ENCODE measurements at places on chromosomes 11 and 22.
A peak's percentile ranks its signal among the peaks of the same experiment; 100 is the strongest.

DNA sequence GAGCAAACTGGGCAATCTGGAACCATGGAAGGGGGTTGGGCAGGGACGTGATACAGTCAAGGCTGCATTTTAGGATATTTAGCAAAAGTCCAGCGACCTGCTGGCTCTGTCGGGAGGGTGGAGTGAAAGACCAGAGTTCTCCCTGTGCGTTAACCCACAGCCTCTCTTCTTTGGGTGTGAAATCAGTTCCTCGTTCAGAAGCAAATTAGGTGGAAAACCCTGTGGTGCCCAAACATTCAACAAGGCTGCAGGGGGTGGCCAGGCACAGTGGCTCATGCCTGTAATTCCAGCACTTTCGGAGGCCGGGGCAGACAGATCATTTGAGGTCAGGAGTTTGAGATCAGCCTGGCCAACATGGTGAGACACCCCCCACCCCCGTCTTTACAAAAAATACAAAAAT lies 5.9 kb downstream of the TMEM151A start:
- no peak for DNase-seq

DNA sequence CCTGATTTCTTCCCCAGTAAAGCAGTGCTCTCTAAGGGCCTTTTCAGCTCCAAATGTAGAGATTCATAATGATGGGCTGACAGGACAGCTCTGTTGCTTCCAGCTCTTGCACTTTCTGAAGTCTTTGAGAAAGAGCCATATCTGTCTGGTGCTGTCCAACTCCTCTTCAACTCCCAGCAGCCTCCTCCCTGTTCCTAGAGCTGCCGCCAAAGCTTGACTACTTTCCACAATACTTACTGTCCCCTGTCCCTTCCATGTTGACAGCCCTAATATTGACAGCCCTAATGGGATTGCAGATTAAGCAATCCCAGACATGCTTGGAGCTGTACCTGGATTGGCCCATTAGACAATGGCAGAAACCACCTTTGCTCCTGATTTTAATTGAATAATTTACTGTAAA lies 29.6 kb downstream of the INSC start:
- no peak for DNase-seq

GRCh38 chr11:22976146-22976545 lies 115.9 kb upstream of the CCDC179 start:
- DNase-seq, result peak; percentile 48

DNA sequence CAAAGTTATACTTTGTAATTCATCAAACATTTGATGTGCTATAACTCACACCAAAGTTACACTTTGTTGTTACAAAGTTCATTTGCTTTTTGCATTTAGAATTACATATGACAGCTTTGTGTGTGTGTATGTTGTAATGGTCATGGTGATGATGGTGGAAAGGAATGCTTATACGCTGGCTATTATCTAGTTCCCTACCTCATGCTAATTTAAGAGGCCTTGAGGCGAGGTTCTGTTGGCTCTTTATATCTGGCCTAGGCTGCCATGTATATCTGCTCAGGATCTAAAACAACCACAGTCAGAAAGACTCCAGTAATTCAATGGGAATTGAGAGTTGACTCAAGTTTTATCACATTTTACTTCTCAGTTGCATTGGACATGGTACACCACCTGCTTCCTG lies 123.4 kb downstream of the SLC17A6 start:
- DNase-seq, result no peak

- DNase-seq, result no peak
These were observed 4.7 kb downstream of the TANGO2 start for GRCh38 chr22:20025401-20026203.

GRCh38 chr11:132046288-132046865 lies 676.0 kb downstream of the NTM start:
- DNase-seq, result no peak

GRCh38 chr11:70327717-70328116 lies 57.2 kb downstream of the PPFIA1 start:
- DNase-seq, result no peak

DNA sequence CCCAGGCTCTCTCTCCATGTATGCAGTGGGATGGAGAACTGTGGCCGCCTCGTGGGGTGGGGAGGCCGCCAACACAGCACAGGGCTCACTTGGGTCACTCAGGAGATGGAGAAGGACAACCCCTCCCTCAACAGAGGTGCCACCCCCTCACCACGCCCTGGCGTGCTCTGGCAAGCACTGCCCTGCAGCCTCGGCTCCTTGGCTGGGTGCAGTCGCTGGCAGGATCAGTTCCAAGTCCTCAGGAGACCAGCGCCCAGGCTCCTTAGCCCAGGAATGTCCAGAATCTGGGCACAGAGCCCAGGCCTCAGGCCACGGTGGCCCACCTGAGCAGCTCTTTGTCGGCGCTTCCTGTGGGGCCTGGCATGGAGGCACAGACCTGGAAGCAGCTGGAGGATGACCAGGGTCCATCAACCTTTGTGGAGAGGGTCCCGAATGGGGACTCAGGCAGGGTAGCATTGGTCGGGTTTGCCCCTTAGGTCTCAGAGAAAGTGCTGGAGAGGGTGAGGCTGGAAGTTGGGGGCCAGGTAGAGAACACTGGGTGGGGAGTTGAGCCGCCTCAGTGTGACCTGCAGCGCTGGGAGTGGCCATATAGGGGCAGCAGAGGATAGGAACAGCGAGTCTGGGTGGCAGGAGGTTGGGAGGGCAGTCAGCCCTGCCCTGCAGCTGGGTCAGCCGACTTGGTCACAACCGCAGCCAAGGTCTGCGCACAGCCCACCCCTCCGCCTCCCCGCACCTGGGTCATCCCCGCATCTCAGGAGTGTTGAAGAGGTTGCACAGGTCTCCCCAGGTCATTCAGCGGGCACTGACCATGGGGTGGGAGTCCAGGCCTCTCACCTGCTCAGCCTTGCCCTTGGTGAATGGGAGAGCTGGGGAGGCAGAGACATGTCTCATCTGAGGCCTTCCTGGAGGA lies 8.2 kb downstream of the SUSD2 start:
- DNase-seq, result no peak

GRCh38 chr22:20107951-20108756 lies 7.8 kb upstream of the RANBP1 start:
- DNase-seq, result no peak

DNA sequence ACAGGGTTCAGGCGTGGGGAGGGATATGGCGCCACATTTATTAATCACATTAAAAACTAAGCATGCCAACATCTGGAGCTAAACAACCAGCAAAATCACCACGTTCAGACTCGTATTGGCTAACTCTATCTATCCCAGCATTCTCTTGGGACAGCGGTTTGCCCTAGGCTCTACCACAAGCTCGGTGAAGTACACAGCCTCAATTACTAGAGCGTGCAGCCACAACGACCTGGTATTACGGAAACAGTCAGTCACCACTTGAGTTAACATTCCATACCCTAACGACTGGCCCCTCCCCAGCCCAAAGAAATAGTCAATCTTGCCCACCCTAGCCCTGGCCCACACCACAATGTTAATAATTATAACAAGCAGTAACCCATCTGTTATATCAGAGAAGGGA lies 32.1 kb downstream of the APOL5 start:
- DNase-seq, result no peak

DNA sequence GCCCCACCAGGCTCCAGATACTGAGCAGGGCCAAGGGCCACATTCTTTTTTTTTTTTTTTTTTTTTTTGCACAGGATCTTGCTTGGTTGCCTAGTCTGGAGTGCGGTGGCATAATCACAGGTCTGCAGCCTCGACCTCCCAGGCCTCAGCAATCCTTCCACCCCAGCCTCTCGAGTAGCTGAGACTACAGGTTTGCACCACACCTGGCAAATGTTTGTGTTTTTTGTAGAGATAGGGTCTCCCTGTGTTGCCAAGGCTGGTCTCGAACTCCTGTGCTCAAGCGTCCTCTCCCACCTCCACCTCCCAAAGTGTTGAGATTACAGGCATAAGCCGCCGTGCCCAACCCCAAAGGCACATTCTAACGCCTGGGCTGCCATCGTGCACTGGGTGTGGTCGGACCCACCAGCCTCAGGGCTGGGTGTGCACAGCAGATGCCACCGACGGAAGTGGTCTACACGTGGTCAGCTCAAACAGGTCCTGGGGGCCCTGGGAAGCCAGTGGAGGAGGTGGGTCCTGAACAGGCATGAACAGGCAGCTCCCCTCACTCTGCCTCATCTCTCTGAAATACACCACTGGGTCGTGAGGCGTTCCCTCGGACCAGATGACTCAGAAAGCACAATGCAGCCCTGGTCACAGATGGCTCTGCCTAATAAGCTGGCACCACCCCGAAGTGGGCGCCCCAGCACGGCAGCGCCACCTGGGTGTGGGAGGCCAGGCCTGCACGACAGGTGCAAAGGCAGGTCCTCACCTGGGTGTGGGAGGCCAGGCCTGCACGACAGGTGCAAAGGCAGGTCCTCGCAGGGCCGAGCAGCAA lies 5.1 kb upstream of the B4GALNT4 start:
- no peak for DNase-seq

- no peak for DNase-seq
These were observed 82.8 kb downstream of the FLI1 start for GRCh38 chr11:128776424-128777284.

- no peak for DNase-seq
These were observed 251.6 kb downstream of the ETS1 start for GRCh38 chr11:128335729-128336128.

GRCh38 chr11:69361048-69361447 lies 67.1 kb downstream of the MYEOV start:
- no peak for DNase-seq

GRCh38 chr11:20632169-20632532 lies 32.7 kb downstream of the SLC6A5 start:
- no peak for DNase-seq

- DNase-seq, result no peak
These were observed 69.3 kb downstream of the CEP164 start for GRCh38 chr11:117396970-117397369.

- no peak for DNase-seq
These were observed 50.9 kb upstream of the RRAS2 start for GRCh38 chr11:14409891-14410290.

- DNase-seq, result no peak
These were observed 983.3 kb upstream of the TENM4 start for GRCh38 chr11:80424012-80424695.

GRCh38 chr22:50399751-50400331 lies 56.7 kb downstream of the PPP6R2 start:
- DNase-seq, result no peak

DNA sequence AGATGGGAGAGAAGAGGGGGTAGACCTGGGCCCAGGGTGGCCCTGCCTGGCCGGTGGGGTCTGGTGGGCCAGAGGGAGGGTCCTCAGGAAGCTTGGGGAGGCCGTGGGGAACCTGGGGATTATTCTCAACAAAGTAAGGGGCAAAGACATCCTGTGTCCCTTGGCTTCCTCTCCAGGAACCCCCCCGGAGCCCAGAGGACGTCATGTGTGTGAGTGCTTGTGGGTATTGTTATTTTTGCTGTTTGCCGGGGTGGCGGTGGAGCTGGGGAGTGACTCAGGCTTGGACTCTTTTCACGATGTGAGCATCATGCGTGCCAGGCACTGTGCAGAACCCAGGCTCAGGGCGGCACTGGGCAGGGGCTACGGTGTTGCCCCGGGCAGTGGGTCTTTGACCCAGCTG lies 982 bp upstream of the SHANK3 start:
- no peak for DNase-seq

- peak; percentile 54 for DNase-seq
These were observed 200.3 kb upstream of the MPPED2 start for GRCh38 chr11:30786256-30787110.

DNA sequence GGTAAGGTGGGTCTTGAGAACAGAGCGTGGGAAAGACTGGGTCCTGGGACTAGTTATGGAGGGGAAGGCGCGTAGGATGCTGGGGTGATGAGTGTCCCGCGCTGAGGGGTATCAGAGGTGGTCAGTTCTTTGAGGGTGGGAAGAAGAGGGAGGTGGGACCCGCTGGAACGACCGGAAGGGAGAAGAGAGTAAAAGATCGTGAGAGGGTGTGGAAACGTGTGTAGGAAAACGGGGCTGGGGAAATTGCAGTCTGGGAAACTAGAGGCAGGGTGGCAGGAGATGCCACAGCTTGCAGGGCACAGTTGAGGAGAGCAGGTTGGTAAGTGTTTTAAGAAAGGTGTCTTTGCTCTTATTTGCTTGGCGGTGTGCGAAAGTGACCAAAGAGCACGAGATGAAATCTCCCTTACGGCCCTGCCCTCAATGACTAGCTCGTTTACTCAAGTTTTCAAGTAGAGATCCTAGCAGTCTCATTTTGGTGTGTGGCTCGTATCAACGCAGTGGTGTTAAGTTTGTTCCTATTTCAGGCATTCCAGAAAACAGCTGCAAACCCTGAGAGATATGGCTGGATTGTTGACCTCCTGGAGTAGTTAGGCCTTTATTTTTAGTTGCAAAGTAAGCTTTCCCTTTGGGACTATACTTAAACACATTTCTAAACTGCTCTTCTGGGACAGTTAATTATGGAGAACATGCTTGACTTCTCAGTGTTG lies 615 bp downstream of the STT3A start:
- peak; percentile 5 for DNase-seq

- DNase-seq, result no peak
These were observed 117.5 kb downstream of the WNT7B start for GRCh38 chr22:45859231-45860161.

- DNase-seq, result peak; percentile 51
These were observed 44.9 kb upstream of the VSTM5 start for GRCh38 chr11:93895106-93895862.

- no peak for DNase-seq
These were observed 8.8 kb downstream of the H19 start for GRCh38 chr11:1988667-1989317.

DNA sequence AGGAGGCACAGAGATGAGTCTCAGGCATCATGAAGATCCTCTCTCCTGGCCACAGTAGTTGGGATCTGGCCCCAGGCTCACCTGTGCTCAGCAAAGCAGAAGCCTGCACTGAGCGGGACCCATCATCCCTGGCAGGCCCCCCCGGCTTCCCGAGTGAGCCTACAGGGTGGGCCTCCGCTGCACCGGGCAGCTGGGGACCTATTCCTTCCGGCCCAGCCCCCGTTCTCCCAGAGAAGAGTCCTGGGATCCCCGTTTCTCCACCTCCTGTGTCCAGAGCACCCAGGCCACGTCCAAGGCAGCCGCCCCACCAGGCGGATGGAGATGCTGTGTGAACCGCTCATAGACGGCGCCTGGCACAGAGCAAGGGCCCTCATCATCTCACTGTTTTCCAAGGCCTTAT lies 52.5 kb downstream of the ANO1 start:
- no peak for DNase-seq

DNA sequence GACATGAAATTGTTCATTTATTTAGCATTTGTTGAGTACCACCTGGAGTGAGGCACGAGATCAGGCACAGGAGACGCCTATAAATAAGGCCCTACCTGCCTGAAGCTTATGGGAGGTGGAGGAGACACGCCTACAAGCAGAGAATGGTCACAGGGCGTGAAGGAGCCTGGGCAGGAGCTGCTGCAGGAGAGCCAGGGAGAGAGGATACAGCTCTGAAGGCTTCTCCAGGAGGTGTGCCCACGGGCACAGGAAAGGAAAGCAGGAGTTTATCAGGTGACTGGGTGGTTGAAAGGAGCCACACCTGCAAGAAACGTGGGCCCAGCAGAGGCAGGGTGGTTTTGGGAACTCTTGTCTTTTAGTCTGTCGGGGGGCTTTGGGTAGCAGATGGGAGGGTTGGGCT lies 70.3 kb downstream of the BMAL1 start:
- no peak for DNase-seq
